ENCODE measurements at places on chromosomes 2 and 18.

DNA sequence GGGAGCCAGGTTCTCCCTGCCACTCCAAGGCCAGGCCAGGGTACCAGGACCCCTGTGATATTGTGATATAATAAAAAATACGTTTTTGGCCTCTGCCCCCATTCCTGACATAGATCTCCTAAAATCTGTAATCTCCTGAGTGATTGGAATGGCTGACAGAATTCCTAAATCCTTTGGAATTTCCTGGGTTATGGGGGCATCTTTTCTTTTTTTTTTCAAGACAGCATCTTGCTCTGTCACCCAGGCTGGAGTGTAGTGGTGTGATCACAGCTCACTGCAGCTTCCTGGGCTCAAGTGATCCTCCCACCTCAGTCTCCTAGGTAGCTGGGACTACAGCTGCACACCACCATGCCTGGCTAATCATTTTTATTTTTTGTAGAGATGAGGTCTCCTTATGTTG is 26.2 kb upstream of the TUBB6 start:
- DNase-seq, result no peak

DNA sequence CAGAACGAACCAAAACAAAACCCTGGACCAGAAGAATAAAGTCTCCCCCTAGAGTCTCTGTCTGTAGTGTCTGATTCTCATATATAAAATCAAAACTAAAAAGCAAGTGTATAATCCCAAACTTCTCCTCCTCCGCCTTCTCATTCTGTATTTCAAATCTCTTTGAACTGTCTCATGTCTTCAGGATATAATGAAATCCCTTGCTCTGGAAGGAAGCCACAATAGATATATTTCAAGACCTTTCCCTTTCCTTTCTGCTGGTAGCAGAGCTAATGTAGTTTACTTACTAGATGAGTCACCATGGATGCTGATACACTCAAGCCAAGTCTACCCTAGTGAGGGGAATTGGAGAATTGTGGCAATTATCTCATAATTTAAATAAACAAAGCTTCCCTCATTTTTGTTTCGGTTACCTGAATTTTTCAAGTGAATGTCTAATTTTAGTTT is 33.5 kb upstream of the CCDC93 start:
- no peak for DNase-seq

GRCh38 chr2:181364492-181365170 is 92.6 kb upstream of the ITGA4 start:
- DNase-seq, result no peak

DNA sequence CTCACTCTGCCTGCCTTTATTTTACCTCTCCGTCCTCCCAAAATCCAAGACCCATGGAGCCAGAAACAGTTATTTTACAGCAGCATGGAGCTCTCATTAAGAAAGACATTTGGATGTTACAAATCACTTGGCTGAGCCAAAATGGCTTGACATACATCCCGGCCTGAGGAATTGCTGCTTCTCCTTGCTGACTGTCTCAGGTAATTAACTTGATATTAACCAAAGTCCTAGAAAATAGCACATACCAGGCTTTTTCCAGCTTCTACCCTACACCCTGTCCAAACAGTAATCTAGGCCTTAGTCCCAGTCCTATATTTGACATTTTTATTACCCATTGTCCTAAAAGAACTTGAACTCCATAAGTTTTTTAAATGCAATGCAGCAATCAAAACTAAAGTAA is 205.0 kb downstream of the TMX3 start:
- DNase-seq, result no peak

Data from stimulated activated naive B cell treated with anti-CD40 and anti-IgM and Interleukin-4, amounts not matched to agents 10 μg/mL and 1 μg/mL and 100 μg/mL, for 72 hours (primary cell).